ENCODE measurements at places on chromosomes 12 and 14. TPM values are rescaled to one million over a fixed set of nuclear protein-coding genes. Genes with fewer than 3 reads are reported as not detected.

KERA gene
- total RNA-seq, result not detected

TTC6 gene
- total RNA-seq, result under 0.01 TPM

MYO1H gene
- not detected for total RNA-seq

TRIM9 gene
- 0.50 TPM for total RNA-seq

RD3L gene
- not detected for total RNA-seq

ALDH2 gene
- 57.9 TPM for total RNA-seq

SERPINA5 gene
- total RNA-seq, result not detected

CPNE6 gene
- not detected for total RNA-seq

TMPRSS12 gene
- not detected for total RNA-seq
